ENCODE measurements at places on chromosomes 3 and 15. TPM values are rescaled to one million over a fixed set of nuclear protein-coding genes. Genes with fewer than 3 reads are reported as not detected.

The IDH2 gene
- 24.9 TPM for total RNA-seq

The TRPM1 gene
- total RNA-seq = not detected

The CISH gene
- total RNA-seq = 20.7 TPM

The ARRDC4 gene
- total RNA-seq = 20.9 TPM

The PROS1 gene
- 98.8 TPM for total RNA-seq

The OXSR1 gene
- 46.1 TPM for total RNA-seq

The ANKRD34C gene
- total RNA-seq = not detected

The FMN1 gene
- 19.9 TPM for total RNA-seq

The PARP15 gene
- total RNA-seq = 6.8 TPM

The ARPP21 gene
- not detected for total RNA-seq

The CCR3 gene
- total RNA-seq = 0.37 TPM

The GMPS gene
- 20.7 TPM for total RNA-seq

The USP50 gene
- total RNA-seq = not detected

The SLC24A5 gene
- total RNA-seq = not detected

The ELP6 gene
- 31.2 TPM for total RNA-seq

The TLE3 gene
- 44.2 TPM for total RNA-seq

The KLHL25 gene
- 18.7 TPM for total RNA-seq

The PGBD4 gene
- 0.84 TPM for total RNA-seq

The CIB2 gene
- total RNA-seq = 5.6 TPM

The IGF2BP2 gene
- total RNA-seq = 7.3 TPM

The CASR gene
- total RNA-seq = not detected

The HMG20A gene
- total RNA-seq = 20.2 TPM
